T-helper 9 cell (primary cell): ENCODE measurements at places on chromosomes 5 and 9.

- DNase-seq: no peak
These were observed 185.5 kb downstream of the RGS3 start for GRCh38 chr9:113649054-113649453.

- no peak for DNase-seq
These were observed 126.1 kb upstream of the HAND1 start for GRCh38 chr5:154603953-154604679.

GRCh38 chr5:152884006-152884405, 478.9 kb upstream of the NMUR2 start:
- DNase-seq: no peak

DNA sequence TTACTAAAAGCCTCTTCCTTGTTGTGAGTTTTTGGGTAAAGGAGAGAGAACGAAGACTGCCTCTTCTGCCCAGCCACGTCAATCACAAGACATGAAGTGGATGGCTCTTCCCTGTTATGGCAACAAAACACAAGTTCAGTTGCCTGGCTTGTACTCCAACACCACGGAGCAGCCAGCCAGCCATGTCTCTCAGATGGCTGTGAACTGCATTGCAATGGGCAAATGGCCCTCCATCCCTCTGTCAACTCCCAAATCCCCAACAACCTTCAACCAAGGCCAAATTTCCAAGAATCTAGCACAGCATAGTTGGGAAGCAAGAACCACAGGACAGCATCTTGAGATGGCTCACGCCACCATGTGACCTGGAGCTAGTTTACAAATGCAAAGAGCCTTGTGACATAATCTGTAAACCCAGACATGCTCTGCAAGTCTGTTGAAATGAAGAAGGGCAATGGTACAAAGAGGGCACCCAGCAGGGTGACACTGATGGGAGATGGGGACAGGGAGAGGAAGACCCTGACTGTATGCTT, 53.9 kb downstream of the ZNF366 start:
- DNase-seq: no peak

- DNase-seq: no peak
These were observed 232.3 kb downstream of the TLR4 start for GRCh38 chr9:117936185-117937130.

GRCh38 chr5:29794141-29794787, 1399.2 kb upstream of the CDH6 start:
- DNase-seq: no peak

GRCh38 chr9:124267271-124267807, 9.6 kb downstream of the NEK6 start:
- DNase-seq: no peak

DNA sequence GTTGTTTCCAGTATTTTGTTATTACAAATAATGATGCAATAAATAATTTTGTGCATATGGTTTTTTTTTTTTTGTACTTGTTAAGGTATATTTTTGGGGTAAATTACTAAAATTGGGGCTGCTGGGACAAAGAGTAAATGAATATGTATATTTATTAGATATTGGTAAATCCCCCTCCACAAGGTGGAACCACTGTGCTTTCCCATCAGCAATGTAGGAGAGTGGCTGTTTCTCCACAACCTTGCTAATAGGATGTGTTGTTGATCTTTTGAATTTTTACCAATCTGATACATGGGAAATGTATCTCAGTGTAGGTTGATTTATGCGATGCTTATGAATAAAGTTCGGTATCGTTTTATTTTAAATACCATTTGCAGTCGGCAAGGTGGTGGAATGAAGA, 118.1 kb downstream of the TRPM3 start:
- DNase-seq: no peak

GRCh38 chr5:112907166-112907631, 14.8 kb downstream of the REEP5 start:
- no peak for DNase-seq

DNA sequence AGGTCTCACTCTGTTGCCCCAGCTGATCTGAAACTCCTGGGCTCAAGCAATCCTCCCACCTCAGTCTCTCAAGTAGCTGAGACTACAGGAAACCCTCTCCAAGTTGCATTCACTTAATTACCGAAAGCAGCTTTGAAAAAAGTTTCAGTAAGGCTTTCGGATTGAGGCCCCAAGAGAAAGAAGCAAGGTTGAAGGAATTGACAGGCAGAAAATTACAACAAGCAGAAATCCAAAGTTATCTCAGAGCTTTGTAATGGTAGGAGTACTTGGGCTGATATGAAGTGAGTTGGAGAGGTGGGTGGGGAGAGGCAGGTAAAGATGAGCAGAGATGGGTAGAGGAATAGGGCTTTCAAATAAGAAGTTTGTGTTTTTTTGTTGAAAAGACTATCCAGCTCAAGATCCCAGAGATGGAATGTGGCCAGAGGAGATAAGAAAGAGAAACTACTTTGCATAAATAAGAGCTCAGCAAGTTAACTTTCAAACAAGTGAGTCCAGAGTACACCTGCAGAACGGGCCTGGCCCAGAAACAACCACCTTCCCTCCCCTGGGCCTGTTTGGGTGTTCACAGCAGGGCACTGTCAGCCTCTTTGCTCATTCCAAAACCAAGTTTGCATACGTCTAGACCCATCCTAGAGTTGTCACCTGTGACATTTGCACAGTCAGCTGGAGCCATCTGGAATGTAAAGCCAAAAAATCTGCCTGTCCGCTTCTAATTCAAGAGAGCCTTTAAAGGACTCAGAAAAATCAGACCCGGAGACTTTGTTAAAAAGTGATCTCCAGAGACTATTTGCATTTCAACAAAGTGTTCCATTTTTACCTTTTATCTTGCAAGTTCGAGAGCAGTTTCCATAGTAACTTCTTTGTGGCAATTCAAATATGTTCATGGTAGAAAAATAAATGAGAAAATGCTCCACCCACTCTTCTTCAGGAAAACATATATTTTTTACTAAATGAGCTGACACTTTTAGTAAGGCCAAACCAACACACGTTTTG, 2.2 kb upstream of the CLINT1 start:
- DNase-seq: no peak

- no peak for DNase-seq
These were observed 17.8 kb downstream of the PTBP3 start for GRCh38 chr9:112315331-112316257.

DNA sequence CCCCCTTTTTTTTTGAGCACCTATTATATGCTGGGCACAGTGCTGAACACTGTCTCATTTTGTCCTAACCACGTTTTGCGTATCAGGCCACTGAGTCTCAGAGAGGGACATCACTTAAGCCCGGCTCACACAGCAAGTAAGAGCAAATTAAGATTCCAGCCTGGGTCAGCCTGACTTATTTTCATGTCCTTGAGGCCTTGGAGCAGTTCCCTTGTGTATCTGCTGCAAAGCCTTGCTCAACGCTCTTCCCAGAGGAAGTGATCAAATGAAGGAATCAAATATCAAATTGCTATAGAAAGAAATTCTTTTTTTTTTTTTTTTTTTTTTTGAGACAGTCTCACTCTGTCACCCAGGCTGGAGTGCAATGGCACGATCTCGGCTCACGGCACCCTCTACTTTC, 30.7 kb downstream of the ERGIC1 start:
- DNase-seq: no peak

GRCh38 chr5:158234323-158235158, 375.6 kb upstream of the CLINT1 start:
- DNase-seq: no peak

DNA sequence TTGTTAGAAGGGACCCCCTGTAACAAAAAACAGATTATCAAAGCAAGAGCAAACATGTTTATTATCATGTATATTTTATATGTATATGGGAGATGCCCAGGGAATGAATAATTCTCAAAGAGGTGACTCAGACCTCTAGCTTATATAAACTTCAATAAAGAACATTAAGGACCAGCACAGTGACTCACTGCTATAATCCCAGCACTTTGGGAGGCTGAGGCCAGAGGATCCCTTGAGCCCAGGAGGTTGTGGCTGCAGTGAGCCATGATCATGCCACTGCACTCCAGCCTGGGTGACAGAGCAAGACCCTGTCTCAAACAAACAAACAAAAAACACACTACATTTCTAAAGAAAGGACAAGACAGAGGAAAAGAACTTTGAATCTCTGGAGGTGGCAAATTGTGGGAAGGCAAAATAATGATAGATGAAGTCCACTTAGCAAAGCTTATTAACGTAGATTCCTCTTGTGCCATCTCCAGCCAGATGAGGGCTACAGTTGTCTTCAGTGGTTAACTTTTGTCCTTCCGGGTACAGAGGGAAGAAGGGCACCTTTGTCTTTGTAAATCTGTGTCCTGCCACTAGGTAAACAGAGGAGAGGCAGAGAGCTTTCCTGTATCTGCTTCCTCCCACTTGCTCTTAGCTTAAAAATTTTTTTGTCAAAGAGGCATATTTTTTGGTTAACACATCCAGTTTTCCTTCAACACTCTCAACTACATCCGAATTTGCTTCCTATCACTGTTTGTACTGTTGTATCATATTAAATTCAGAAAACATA, 7.5 kb upstream of the RFK start:
- no peak for DNase-seq

- no peak for DNase-seq
These were observed 108.5 kb downstream of the C9orf152 start for GRCh38 chr9:110099236-110100095.

DNA sequence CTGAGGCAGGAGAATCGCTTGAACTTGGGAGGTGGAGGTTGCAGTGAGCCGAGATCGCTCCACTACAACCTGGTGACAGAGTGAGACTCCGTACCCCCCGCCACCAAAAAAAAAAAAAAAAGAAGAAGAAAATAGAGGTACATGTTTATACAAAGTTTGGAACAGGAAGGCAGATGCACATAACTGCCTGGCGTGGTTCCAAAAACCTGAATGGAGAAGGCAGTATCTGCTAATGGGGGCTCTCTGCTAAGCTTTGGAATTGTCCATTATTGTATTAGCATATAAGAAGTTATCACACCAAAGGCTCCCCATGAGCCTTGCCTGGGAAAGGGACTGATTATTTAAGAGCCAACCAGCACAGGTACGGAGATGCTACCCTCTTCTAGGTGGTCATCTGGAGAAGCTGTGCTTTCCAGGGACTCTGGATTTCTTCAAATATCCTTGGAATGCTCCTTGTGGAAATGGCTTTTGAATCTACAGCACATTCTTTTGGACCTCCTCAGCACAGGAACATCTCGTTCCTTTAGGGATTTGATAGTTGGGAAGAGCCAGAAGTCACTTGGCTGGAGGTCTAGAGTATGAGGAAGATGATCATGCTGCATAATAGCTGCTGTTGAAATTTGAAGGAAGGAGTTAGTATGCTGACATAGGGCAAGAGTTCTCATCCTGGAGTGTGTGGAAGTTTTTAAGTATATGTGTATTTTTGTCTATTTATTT, 42.5 kb upstream of the ABCA1 start:
- DNase-seq: no peak

- no peak for DNase-seq
These were observed 25.7 kb upstream of the NOTCH1 start for GRCh38 chr9:136571531-136571930.

DNA sequence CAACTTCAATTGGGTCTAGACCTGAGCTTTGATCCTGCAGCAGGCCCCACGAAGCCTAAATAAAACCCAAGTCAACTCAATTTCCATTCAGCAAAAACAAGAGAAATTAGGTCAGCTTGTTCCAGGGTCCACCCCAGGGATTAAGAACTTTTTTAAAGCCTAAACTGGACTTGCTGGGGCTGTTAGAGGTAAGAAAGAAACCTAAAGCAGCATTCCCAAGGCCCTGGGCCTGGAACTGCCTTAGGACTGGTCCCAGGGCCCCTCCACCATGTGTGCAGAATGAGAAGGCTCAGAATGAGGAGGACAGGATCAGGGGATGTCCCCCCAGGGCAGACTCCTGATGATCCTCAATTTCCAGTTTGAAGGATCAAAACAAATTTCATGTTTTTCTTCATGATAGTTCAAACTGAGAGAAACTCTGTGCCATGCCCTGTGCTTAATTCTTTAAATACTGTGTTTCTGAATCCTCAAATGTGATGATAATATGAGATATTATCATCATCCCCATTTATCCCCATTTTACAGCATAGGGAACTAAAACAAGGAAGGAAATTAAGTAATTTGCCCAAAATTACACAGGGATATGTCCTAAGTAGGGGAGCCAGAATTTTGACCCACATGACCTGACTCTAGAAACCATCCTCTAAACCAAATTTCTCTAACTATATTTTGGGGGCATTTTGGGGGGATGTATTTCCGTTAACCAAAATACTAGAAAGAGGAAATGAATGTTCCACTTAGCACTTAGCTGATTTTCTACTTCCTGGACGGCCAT, 64.5 kb downstream of the DENND1A start:
- DNase-seq: no peak

DNA sequence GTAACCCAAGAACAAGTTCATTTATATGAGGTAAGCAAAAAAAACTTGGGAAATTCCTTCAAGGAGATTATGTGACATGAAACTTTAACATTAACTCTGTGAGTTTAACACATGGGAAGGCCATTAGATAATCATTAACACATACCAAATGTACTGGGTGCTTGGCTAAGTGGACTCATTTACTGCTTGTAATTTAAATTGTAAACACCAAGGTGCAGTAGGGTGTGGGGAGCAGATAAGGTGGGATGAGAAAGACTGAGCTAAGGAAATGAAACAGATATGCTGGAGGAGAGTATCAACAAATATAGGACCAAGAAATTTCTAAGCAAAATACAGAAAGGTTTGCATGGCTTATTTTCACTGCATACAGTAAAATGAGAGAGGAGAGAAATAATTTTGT, 2384.8 kb upstream of the ACO1 start:
- DNase-seq: no peak

DNA sequence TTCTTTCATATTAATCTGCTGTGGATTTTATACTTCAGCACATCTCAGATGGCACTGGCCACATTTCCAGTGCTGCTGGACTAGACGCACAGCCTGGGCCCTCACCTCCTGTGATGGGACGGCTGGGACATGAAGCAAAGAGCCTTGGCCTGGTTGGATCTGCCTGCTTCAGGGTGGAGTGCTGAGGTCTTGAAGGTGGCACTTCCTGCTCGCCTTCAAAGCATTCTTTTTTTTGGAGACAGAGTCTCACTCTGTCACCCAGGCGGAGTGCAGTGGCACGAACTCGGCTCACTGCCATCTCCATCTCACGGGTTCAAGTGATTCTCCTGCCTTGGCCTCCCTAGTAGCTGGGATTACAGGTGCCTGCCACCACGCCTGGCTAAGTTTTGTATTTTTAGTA, 73.1 kb downstream of the RAPGEF1 start:
- DNase-seq: peak; percentile 23

- no peak for DNase-seq
These were observed 18.1 kb downstream of the FGF1 start for GRCh38 chr5:142667831-142668230.

DNA sequence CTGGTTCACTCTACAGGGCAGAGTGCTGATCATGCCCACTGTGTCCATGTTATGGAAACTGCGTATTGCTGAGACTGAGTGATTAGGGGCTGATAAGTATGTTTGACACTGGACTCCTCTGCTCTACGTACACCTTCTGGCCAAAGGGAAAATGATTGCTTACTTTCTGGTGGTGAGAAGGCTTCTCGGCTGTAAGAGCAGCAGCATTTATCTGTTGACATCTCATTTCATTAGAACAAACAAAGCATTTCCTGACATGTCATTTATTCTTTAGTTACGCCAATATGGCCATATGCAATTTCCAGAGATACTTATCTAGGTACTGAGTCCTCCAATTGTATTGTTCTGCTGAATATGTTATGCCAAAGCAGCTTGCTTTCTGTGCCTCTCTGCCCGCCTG, 5.6 kb downstream of the FAXDC2 start:
- DNase-seq: no peak
